Stimulated activated CD4-positive, alpha-beta T cell treated with anti-CD3 and anti-CD28 coated beads, Interleukin-2, amount 100 ng/mL, for 24 hours (primary cell): ENCODE measurements at places on chromosomes 3 and 15.

DNA sequence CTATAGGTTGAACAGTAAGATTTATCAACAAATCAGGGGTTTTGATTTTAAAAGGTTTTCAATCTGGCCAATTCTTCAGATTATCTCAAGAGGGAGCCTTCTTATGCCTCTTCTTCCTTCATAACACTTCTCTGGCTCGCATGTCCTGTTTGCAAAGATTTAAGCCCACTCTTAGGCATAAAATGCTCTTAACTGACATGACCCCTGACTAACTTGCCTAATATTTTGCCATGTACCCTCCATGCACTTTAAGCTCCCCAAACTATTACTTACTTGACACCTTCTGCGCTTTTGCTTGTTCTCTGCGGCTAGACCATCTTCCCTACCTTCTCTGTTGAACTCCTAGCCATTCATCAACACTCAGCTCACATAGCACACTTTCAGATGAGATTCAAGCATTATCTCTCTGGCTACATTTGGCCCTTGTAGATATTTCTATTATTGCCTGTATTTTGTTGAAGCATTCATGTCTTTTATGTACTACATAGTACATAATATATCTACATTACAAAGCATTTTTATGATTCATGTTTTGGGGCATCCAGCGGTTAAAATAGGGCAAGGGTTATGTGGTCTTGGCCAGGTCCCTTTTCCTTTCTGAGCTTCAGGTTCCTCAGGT is 1.0 kb upstream of the ARIH1 start:
- no peak for DNase-seq

- DNase-seq: no peak
Observed at GRCh38 chr3:53482227-53482626, 12.2 kb upstream of the CACNA1D start.

GRCh38 chr3:40243056-40243455 is 66.5 kb upstream of the EIF1B start:
- no peak for DNase-seq

- DNase-seq: no peak
Observed at GRCh38 chr15:51935466-51936104, 36.0 kb downstream of the LEO1 start.

GRCh38 chr3:17014709-17015108 is 130.0 kb downstream of the PLCL2 start:
- DNase-seq: no peak

- DNase-seq: no peak
Observed at GRCh38 chr15:74610302-74610951, 5.2 kb upstream of the CLK3 start.

DNA sequence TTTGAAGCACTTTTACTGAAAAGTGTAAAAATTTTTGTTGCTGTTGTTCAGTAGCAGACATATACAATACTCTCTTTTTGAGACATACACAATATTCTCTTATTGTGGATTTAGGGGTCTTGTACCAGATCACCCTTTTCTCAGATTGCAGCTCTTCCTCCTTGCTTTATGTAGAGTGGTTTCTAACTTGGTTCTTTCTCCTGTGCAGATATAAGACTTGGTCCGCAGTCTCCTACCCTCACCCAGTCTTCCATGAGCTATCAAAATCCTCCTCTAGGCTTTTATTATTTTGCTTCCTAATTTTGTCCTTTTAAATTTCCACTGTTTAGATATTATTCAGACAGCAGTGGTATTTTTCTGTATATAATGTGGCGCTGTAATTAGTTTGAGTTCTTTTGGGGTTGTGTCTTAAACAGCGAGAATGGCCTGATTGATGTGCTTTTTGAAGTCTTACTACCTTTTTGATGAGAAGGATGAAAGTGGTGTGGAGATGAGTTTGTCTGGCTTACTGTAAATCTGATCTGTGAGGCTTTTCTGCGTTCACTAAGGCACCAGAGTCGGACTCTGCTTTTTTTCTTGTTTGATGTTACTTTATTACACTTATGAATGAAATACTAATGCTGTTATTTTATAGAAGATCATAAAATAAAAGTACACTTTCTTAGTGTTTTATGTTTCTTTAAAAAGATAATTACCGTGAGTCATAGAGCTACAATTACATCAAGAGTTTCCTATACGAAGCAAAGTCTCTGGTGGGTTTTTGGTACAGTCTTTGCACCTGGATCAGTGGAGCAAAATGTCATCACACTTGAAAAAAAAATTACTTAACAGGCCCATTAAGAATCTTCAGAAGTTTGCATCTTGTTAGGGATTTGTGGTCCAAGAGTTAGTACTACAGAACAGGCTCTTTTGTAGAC is 27.8 kb downstream of the FNDC3B start:
- no peak for DNase-seq

- DNase-seq: no peak
Observed at GRCh38 chr3:44061961-44062360, 179.7 kb upstream of the TOPAZ1 start.

DNA sequence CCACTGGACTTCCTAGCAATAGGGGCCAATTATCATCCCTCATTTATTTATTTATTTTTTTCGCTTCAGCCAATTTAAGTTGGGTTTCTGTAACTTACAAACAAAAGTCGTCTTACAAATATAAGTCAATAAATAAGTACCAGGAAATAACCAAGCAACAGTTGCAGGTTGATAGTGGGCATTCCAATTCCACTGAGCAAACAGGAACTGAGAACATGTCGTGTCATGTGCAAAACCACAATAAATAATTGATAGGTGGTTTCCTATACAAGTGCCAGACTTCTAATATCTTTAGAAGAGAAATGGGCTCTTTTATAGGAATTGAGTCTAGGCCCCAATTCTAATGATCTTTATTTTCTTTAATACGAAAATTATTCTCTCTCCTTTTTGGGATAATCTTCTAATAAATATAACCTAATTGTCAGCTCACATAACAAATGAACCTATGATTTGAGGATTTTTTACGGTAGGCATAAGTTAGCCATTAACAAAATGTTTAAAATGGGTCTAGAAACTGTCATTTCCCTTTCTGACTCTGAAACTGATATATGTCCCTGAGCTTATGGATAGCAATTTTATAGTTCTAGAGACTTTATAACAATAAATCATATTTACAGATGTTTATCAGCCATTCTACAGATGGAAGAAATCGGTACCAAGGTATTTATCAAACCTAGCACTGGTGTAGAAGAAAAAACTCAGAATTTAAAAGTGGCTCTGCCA is 571.8 kb downstream of the FOXP1 start:
- no peak for DNase-seq

- DNase-seq: no peak
Observed at GRCh38 chr15:62240121-62241096, 75.3 kb upstream of the C2CD4B start.

DNA sequence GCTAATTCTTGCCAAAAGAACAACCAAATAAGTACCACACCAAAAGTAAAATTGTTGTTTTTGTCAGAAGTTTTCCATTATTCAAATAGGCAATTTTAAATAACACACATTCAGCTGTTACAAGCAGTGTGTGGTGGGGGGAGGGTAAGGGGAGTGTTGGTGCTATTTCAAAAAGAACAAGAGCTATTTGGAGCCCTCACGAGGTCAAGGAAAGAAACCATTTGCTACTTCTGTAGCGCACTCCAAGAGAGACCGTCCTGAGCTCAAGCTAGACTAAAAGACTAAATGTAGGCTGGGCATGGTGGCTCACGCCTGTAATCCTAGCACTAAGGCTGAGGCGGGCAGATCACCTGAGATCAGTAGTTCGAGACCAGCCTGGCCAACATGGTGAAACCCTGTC is 21.2 kb upstream of the IGF2BP2 start:
- DNase-seq: no peak

GRCh38 chr3:67048067-67048714 is 50.1 kb downstream of the KBTBD8 start:
- no peak for DNase-seq

- no peak for DNase-seq
Observed at GRCh38 chr3:177591379-177591778, 394.1 kb upstream of the TBL1XR1 start.
